NCI-H526 treated with DMSO at 0.1 percent for 48 hours (cell line): ENCODE measurements at places on chromosomes 16 and 17.

GRCh38 chr17:14737984-14738651, 437.2 kb downstream of the HS3ST3B1 start:
- no peak for DNase-seq

GRCh38 chr16:78246559-78246958, 147.1 kb downstream of the WWOX start:
- DNase-seq: no peak

DNA sequence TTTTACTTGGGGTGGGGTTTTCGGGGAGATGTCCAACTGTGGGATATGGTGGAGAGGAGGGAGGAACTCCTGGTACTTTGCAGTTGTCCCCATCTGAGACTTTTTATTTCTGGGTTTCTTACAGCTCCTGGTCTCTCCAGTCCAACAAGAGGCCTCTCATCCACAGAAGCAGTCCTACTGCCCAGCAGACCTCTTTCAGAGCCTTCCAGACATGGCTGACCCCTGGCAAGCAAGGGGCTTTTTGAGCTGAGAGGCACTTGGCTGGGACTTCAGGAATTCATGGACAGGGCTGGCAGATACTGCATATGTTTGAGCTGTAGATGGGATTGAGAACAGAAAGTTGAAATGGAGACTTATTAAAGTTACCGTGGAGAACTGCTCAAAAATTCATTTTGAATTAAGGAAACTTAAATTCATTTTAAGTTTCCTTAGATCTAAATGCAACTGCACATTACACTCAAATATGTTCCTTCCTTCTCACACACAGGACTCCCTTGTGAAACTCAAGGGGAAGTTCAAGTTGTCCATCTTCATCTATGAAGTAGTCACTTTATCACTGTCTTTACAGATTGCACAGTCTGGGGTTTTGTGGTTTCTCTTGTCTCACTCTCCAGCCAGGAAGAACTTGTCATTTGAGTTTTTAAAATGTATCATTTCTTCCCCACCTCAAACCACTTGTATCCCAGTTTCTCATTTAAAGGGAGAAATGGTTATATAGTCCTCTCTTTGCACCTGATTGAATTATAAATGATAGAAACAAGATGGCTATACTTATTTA, 1.1 kb downstream of the LASP1NB start:
- DNase-seq: no peak

DNA sequence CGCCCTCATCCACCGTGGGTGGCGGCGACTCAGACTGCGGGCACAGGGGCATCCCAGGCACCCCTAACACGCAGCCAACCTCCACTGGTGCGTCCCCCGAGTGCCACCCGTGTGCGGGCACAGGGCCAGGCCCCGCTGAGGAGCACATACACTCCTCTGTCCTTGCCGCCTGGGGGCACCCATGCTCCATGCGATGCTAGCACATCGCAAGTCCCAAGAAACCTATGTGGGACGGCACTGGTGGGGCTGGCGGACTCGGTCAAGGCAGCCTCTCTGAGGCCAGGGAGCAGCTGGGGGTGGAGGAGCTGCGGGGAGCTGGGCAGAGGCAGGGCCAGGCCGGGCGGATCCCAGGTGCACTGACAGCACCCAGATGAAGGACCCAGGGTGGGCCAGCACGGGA, 4.0 kb downstream of the ZNF598 start:
- DNase-seq: no peak

GRCh38 chr17:79987935-79988184, 47.8 kb downstream of the TBC1D16 start:
- no peak for DNase-seq

GRCh38 chr17:42720996-42721583, 23.8 kb downstream of the EZH1 start:
- DNase-seq: peak; percentile 36

GRCh38 chr17:31587462-31587861, 196.0 kb downstream of the RAB11FIP4 start:
- no peak for DNase-seq

DNA sequence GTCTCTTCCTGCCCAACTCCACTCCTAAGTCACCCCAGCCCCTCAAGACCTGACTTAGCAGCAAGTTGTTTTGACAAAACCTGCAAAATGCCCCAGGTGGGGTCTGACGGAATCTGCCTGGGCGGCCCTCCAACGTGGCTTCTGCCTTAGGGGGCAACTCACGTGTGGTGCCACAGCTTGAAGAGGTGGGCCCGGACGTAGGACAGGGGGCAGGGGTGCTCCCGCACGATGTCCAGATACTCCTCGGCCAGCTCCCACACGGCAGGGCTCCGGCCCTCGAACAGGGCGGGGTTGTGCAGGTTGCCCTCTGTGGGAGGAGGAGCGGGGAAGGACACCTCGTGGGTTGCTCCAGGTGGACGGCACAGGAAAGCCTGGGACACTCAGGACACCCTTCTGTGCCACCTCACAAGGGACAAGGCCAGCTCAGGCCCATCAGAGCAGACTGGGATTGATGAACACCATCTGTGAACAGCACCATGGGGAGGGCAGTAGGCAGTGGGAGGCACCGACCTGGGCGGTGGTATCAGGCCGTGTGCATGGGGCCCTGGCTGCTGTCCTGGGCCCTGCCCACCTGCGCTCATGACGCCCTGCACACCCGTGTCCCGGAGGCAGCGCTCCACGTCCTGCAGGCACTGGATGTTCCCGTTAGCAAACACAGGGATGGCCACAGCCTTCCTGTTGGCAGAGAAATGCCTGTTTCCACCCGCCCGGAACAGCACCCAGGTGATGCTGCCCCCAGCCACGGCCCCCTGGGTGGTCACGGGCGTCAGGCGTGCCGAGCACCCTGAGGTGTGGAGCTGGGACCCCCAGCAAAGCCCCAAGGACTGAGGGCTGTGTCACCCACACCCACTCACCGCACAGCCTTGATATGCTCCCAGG, 4.3 kb downstream of the DUS1L start:
- DNase-seq: no peak

DNA sequence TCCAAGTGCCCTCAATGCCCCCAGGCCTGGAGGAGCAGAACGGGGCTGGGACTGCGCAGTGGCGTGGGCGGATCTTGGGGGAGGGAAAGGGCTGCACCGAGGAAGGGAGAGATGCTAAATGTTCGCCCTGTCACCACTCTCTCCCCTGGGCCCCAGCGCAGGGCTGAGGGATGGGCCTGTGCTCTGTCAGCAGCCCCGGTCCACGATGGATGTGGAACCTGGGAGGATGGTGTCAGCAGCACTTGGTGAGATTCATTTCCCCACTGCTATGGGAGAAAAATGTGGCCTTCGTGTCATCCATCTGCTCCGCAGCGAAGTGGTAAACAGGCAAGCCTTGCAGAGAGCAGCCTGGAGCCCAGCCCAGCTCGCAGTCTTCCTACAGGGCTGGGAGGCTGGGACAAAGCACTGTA, 72.0 kb downstream of the TMEM132E start:
- DNase-seq: no peak

GRCh38 chr16:28846933-28847273, 755 bp upstream of the TUFM start:
- DNase-seq: no peak

- no peak for DNase-seq
Observed at GRCh38 chr17:13647543-13648021, 45.9 kb upstream of the HS3ST3A1 start.

- no peak for DNase-seq
Observed at GRCh38 chr16:84391151-84392030, 23.1 kb downstream of the ATP2C2 start.

DNA sequence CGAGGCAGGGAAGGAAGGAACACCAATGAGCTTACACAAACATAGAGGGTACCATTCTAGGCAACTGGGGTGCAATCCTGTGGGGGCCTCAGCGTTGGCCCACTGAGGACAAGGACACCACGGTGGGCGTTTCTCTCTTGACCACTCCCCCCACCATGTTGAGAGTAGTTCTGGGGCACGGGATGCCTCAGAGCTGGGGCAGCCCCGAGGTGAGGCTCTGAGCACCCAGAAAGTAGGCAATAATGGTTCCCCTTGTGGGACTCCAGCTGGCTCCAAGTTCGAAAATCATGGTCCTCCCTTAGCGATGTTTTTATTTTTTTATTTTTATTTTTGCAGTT, 5.1 kb downstream of the PRSS21 start:
- no peak for DNase-seq

GRCh38 chr16:15811481-15812400, 45.1 kb downstream of the MYH11 start:
- DNase-seq: no peak

DNA sequence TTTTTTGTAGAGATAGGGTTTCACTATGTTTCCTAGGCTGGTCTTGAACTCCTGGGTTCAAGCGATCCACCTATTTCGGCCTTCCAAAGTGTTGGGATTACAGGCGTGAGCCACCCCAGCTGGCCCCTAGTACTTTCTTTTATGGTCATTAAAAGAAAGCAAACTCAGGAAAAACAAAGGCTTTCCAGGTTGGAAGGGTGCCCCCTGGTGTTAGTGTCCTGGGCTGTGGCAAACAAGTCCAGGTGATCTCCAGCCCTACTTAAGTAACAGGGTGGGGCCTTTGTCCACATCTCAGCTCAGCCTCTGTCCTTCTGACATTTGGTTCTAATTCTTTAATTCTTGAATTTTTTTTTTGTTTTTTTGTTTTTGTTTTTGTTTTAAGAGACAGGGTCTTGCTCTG, 6.9 kb downstream of the IGFBP4 start:
- DNase-seq: no peak

DNA sequence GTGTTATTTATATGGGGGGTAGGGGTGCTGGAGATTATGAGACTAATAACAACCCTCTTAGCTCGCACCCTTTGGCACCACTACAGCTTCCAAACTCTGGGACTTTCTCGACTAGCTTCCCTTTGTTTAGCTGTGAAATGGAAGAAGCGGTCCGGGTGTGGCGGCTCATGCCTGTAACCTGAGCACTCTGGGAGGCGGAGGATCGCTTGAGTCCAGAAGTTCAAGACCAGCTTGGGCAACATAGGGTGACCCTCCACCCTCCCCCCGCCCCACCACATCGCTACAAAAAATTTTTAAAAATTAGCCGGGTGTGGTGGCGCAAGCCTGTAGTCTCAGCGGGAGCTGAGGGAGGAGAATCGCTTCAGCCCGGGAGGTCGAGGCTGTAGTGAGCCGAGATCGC, 814 bp upstream of the CDH3 start:
- no peak for DNase-seq

DNA sequence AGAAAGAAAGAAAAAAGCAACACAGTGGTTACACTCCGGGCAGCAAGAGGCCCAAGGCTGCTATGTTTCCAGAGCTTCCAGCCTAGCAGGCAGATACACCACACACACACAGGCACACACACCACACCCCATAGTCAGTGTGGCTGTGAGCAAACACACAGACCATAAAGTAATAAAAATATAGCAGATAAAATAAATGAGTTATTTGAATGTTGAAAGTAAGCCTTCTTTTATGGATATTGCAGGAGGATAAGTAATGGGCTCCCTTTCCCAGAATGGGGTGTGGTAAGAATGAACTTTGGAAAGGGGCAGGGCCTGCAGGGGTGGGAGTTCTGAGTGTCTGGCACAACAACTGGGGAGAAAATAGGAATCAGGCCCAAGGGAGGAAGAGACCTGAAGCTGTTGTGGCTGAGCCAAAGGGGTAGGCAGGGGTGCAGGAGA, 4.8 kb upstream of the CDK5RAP3 start:
- DNase-seq: peak; percentile 50

DNA sequence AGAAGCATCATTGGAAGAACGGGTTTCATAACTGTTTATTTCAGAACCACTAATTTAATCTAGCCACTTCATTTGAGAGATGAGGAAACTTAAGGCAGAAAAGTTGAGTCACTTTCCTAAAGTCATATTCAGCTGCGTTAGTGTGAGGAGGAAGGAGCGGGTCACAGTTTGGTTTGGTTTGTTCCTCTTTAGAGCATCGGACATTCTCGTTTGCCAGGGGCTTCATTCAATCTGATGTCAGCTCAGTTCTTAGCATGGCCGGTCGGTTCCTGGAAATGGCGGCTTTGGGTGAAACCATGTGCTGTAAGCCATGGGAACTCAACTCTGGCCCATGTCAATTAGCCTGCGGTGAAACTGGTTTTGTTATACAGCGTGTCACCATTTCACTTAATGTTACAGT, 186.5 kb downstream of the LGALS9B start:
- no peak for DNase-seq

- DNase-seq: no peak
Observed at GRCh38 chr17:59441464-59442096, 110.1 kb downstream of the YPEL2 start.

GRCh38 chr17:45170931-45171337, 9.3 kb downstream of the HEXIM2 start:
- DNase-seq: no peak
